ENCODE measurements at places on chromosomes 7 and 10.

- no peak for DNase-seq
Observed at GRCh38 chr7:12596225-12596790, 25.8 kb downstream of the SCIN start.

- DNase-seq = no peak
Observed at GRCh38 chr7:92699560-92699959, 109.4 kb upstream of the FAM133B start.

GRCh38 chr7:99392659-99393354 lies 15.6 kb downstream of the PDAP1 start:
- peak; percentile 84 for DNase-seq

DNA sequence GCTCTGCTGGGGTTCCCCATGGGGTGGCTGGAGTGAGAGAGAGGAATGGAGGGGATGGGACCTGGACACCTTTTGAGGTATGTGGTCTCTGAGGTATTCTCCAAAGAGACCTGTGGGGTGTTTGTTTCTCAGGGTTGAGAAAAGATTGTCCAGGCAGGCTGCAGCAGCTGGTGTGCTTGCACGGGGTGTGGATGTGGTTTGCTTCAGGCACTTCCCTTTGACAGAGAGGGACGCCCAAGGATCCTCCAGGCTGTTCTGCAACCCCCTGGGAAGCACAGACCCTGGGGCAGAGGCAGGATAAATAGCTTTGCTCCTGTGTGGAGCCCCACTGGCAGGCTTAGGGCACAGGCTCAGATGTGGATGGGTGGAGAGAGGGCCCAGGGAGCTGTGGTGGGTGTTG lies 115.1 kb upstream of the AGK start:
- no peak for DNase-seq

DNA sequence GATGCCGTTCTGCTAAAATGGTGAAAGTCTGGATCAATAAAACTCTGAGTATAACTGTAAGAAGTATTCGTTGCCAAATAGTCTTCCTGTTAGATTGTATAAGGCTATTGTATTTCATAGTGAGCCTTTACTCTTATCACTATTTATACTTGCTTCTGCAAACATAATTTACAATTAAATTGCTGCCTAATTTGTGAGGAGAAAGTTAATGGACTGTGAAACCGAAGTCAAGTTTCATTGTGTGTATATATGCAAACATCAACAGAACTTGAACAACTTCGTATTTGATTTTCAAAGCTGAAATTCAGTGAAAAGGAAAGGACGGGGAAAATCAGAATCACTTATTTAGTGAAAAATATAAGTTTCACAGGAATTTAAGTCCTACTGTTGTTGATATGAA lies 135.9 kb upstream of the CCDC6 start:
- peak; percentile 88 for DNase-seq

GRCh38 chr10:60901561-60902235 lies 42.3 kb downstream of the RHOBTB1 start:
- no peak for DNase-seq

DNA sequence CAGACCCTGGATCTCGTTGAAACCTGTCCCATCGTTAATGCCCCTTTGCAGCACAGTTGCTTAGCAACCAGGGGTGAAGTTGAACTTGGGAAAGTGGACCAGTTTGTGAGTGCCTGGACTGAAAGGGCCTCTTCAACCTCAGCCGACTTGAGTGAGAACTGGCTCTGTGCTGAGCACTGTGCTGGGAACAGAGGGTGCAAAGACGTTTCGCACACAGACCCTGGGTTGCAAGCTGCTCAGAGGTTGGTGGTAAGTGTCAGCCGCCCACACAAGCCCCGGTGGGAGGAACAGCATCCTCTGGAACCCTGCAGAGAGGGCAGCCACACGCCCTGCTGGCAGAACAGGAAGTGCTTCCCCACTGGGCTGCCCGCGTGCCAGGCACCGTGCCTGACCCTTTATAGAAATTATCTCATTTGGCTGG lies 89.2 kb downstream of the CARD11 start:
- DNase-seq = no peak

DNA sequence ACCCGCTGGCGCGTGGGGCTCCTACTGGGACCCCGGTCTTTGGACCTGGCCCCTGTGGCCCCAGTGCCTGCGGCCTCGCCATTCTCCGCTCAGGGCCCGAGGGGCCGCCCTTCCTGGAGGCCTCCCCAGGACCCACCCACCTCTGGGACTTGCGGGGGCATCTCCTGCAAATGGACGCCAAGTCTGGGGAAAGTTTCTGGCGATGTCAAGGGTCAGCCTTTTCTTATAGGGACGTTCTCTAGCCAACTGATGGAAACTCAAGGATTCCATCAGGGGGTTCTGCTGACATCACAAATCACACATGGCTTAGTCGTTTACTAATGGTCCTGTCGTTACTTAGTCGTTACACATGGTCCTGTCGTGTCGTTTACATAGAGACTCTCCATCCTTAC lies 57.7 kb upstream of the RHOBTB1 start:
- DNase-seq = no peak

- no peak for DNase-seq
Observed at GRCh38 chr7:50095634-50096033, 2.6 kb upstream of the ZPBP start.

- DNase-seq = no peak
Observed at GRCh38 chr10:102230861-102231356, 4.8 kb downstream of the ELOVL3 start.

GRCh38 chr7:3404501-3404900 lies 103.4 kb downstream of the SDK1 start:
- DNase-seq = no peak

- DNase-seq = no peak
Observed at GRCh38 chr10:129973674-129974059, 9.6 kb upstream of the EBF3 start.

DNA sequence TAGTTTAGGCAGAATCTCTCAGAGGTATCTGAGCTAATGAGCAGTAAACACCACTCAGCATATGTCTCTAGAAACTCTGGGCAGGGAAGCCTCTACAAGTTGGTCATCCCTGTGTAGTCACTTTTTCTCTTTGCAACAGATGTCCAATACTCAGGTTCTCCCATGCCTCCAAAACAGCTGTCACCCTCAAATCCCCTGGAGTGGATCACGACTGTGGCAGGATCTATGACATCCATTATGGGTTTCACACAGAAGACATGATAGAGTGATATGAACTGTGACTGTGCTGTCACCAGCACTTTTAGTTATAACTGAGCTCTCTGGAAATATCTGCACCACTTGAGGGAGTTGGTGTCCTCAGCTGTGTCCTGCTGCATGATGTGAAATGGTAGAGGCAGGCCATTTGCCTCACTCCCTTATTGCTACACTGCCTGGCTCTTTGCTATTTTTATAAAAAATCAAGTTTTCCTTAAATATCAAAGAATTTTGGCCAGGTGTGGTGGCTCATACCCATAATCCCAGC lies 24.1 kb upstream of the ZNRF2 start:
- DNase-seq = no peak

DNA sequence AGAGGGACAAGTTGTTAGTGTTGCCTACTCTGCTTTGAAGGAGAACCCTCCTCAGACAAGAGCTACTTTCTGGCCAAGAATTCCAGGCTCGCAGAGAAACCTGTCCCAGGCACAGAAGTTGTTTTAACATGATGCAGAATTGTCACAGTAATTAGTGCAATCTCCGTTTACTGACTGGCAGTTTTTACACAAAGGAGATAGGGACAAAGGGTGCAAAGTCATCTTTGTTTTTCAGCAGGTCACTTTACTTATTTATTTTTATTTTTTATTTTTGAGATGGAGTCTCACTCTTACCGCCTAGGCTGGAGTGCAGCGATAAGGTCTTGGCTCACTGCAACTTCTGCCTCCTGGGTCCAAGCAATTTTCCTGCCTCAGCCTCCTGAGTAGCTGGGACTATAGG lies 12.3 kb downstream of the TCF7L2 start:
- no peak for DNase-seq

- no peak for DNase-seq
Observed at GRCh38 chr10:83545901-83546391, 593.4 kb upstream of the GHITM start.

DNA sequence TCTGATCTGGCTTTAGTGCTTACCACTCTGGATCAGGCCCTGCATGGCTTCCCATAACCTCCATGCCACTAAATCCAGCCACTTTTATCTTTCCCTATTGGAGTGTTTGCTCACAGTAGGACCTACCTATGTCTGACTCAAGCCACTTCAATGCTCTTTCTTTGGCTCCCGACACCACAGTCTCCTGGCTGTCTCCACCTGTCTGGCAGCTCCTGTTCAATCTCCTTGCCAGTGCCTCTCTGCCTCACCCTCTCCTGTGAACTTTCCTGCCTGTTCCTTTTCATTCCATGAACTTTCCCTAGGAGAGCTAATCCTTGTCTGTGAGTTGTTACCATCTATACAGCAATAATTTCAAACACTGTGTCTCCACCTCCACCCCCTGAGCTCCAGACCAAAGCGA lies 82.6 kb upstream of the UCN3 start:
- DNase-seq = no peak

DNA sequence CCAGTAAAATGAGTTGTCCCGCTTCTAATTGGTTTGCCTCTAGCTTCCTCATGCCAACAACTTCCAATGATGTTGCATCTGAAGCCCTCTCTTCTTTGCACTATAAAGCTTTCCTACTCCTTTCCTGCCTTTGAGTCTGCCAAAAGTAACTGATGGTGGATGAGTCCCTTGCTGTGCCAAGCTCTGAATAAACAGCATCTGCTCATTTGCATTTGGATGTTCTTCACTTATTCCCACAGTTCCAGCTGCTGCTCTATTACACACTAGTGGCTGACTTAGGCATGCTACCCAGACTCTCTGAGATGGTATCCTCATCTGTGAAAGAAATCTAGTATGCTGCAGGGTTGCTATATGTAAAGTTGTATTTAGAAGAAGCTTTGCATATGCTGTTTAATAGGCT lies 24.9 kb downstream of the SFR1 start:
- DNase-seq = no peak

- DNase-seq = no peak
Observed at GRCh38 chr10:103856797-103857170, 1.4 kb upstream of the SH3PXD2A start.

GRCh38 chr7:116673457-116673865 lies 1.5 kb downstream of the MET start:
- peak; percentile 26 for DNase-seq

DNA sequence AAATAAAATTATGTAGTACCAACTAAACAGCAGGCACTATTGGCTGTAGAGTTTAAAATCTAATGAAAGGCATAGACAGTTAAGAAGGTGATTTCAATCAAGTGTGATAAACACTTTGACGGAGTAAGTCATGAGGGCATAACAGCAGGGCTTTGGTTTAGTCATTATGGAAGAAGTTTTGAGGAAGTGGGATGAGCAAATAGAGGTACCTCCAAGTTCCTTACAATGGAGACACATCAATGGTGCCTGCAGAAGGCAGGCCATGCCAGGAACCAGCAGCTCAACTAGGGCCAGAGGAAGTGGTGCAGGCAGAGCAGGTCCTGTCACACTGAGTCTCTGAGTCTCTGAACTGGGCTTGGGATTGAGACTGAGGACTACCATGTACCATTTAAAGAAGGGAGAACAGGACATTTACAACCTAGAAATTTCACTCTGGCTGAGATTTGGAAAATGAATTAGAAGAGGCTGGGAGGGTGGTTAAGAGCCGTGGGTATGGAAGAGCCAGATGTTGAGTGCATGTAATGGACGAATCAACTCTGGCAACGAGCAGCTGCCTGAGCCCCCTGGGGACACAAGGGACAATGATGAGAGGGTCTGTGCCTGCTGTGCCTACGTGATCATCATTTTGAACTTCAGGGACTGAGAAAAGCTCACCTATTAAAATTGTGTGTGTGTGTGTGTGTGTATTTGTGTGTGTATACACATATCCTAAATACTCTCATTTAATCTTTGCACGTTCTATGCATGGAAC lies 208.7 kb upstream of the POM121L12 start:
- no peak for DNase-seq

DNA sequence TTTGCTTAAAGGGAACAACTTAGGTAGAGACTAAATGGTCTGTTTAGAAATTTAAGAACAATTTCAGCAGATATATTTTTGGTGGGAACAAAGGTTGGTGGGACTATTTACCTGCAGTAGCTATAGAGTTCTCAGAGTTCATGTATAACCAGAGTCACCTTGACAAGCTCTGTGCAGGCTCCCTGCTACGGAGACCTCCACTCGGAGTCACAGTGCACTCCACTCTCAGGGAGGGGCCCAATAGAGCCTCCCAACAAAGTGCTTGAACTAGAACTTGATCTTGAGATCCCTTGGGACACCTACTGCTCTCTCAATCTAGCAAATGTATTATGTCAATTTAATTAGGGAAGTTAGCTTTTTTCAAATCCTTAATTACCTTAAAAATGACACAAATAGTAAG lies 2.3 kb downstream of the MYPN start:
- DNase-seq = no peak

DNA sequence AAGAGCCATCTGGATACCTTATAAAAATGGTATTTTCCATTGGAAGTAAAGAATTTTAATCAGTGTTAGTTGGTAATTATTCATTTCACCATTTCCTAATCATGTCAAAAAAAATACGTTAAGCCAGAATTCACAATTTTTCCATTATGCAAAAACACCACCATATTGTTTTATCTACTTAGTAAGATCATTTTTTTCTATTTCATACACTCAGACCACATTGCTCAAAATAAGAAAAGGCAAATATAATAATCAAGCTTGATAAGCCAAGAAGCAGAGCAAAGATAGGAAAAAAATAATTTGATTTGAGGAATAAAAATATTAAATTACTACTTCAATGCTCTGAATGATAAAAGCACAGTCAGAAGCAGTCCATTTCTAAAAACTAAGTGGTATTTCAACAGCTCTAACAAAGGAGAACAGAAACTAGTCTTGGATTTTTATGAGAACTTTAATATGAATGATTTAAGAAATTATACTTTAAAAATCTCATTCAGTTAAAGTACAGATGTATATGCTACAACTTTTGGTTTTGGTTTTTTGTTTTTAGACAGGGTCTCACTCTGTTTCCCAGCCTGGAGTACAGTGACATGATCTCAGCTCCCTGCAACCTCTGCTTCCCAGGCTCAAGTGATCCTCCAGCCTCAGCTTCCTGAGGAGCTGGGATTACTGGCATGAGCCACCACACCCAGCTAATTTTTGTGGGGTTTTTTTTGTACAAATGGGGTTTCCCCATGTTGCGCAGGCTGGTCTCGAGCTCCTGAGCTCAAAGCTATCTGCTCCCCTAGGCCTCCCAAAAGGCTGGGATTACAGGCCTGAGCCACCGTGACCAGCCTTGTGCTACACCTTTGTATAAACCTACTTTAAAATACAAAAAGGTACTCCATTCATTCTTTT lies 46.6 kb downstream of the LRRN3 start:
- no peak for DNase-seq

GRCh38 chr10:102752266-102752930 lies 8.7 kb downstream of the WBP1L start:
- no peak for DNase-seq

GRCh38 chr7:140326116-140326928 lies 72.0 kb downstream of the SLC37A3 start:
- DNase-seq = peak; percentile 56
